ENCODE measurements at places on chromosomes 7 and 10. TPM values are rescaled to one million over a fixed set of nuclear protein-coding genes. Genes with fewer than 3 reads are reported as not detected.

DNA sequence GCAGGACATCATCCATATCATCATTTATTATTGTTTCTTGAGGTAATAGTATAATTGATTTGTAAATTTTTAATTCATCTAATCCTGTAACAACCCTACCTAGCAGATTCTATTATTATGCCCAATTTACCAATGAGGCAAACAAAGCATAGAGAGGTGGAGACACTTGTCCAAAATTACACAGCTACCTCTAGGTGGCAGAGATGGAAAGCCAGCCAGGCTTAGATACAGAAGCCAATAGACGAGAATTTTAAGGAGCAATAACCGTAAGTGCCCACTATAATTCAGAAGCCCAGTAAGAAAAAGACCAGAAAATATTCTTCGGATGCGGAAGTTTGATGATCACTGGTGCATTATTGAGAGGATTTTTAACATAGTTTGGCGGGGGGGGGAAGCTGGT lies 54.0 kb downstream of the ANK3 start:
- DNase-seq, result no peak

DNA sequence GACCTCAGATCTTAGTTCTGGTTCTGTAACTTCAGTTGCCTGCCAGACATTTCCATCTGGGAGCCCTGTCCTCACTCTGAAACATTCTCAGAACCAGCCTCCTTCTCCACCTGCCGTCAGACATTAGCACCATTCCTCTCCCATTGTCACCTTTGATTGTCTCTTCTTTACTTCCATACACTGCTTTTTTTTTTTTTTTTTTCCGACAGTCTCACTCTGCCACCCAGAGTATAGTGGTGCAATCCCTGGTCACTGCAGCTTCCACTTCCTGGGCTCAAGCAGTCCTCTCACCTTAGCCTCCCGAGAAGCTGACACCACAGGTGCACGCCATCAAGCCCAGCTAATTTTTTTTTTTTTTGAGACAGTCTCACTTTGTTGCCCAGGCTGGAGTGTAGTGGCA lies 21.1 kb upstream of the HIPK2 start:
- no peak for DNase-seq

Gene FAM20C
- 86.9 TPM for total RNA-seq

Gene SUPV3L1
- 24.6 TPM for total RNA-seq

Gene GRID1
- 1.9 TPM for total RNA-seq

Gene PANK1
- 5.9 TPM for total RNA-seq

DNA sequence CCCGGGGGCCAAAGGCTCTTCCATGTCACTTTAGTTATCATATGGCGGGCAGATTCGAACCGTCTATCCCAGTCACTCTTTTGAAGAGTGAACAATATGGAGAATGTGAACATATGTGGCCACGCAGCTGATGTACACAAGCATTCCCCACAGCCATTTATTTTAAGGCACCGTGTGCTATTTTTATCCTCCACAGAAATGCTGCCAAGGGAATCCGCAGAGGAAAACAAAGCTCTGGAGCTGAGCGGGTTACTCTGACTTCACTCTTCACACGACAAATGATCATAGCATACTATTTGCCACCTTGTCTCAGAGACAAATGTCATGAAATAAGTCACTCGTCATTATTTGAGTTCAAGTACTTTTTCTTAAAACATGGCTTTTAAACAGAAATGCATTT lies 100.3 kb downstream of the CTBP2 start:
- peak; percentile 86 for DNase-seq

- no peak for DNase-seq
Measured at GRCh38 chr10:70440296-70441160, 953 bp downstream of the NODAL start.

- no peak for DNase-seq
Measured at GRCh38 chr7:91276909-91277308, 12.7 kb downstream of the FZD1 start.

DNA sequence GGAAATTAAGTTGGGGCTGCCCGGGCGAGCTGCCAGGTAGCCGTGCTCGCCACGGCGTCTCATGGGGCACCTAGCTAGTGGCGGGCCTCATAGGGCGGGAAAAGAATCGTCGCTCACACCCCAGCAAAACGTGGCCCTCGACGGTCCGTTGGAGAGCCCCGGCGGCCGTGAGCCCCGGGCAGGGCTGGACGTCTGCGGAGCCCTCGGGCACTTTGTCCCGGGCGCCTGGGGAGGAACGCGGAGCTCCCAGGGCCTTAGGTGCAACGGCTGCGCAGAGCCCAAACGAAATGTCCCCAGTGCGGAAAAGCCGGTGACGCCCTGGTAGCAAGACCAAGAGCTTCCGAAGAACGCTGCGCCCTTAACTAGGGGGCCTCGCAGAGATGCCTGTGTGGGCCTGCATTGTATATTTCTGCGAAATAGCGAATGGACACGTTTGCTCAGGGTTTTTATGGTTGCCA lies 866 bp upstream of the SFMBT2 start:
- DNase-seq, result peak; percentile 31

DNA sequence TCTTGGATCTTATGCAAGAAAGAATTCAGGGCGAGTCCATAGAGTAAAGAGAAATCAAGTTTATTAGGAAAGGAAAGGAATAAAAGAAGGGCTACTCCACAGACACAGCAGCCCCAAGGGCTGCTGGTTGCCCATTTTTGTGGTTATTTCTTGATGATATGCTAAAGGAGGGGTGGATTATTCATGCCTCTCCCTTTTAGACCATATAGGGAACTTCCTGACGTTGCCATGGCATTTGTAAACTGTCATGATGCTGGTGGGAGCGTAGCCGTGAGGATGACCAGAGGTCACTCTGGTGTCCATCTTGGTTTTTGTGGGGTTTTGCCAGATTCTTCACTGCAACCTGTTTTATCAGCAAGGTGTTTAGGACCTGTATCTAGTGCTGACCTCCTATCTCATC lies 115.4 kb upstream of the CARD11 start:
- no peak for DNase-seq

DNA sequence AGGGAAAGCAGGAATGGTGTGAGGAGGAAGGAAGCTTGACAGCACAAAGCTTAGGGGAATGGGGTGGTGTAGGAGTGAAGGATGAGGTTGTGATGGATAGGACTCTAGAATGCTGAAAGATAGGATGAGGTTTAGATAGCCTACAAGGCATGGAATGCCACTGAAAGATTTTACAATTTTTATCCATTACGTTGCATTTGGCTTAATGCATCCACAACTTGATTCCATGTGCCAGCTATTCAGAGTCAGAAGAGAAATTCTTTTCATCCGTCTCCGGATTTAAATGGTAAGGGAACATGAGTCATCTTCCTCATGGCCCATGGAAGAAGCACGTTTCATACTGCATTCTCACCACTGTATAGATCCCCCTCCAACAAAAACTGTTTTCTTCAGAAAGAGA lies 212.4 kb upstream of the BMPER start:
- no peak for DNase-seq

Data from lung (tissue), 17 donors.